Stimulated activated CD8-positive, alpha-beta memory T cell treated with anti-CD3 and anti-CD28 coated beads, Interleukin-4, amount 100 ng/mL, for 4 hours (primary cell): ENCODE measurements at places on chromosomes 13 and 19.

GRCh38 chr19:50628146-50628545, 11.5 kb downstream of the SYT3 start:
- no peak for DNase-seq

DNA sequence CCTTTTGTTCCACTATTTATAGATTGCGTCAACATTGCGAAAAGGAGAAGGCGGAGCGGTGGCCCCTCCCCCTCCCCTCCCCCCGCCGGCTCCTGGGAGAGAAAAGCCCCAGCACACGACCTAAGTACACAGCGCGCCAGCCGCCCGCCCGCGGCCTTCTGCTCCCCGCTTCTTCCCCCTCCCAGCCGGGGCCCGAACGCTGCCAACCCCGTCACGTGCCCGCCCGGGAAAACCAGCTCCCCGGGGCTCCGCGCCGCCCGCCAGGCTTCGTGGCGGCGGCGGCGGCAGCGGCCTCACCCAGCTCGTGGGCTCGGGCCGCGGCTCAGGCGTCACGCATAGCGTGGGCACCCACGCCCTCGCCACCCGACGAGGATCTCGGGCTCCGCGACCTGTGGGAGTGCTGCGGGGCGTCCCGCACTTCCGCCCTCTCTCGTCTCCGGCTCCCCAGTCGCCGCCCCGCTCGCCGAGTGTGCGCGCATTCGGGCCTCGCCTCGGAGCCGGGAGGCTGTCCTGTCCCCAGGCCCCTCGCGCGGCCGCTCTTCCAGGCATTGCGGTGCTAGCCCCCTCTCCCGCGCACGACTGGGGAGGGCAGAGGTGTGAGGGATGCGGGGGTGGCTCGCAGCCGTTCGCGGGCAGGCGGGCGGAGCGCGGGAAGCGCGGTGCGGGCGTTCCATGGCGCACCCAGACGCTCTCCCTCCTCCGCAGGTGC, 110.5 kb downstream of the KCNRG start:
- peak; percentile 72 for DNase-seq

GRCh38 chr13:27415116-27415515, 9.3 kb upstream of the GTF3A start:
- DNase-seq = no peak

- DNase-seq = no peak
Observed at GRCh38 chr13:96958286-96958891, 35.9 kb downstream of the OXGR1 start.

GRCh38 chr19:6455924-6456323, 3.7 kb downstream of the SLC25A23 start:
- no peak for DNase-seq

GRCh38 chr19:49570138-49570856, 10.1 kb downstream of the NOSIP start:
- DNase-seq = no peak

DNA sequence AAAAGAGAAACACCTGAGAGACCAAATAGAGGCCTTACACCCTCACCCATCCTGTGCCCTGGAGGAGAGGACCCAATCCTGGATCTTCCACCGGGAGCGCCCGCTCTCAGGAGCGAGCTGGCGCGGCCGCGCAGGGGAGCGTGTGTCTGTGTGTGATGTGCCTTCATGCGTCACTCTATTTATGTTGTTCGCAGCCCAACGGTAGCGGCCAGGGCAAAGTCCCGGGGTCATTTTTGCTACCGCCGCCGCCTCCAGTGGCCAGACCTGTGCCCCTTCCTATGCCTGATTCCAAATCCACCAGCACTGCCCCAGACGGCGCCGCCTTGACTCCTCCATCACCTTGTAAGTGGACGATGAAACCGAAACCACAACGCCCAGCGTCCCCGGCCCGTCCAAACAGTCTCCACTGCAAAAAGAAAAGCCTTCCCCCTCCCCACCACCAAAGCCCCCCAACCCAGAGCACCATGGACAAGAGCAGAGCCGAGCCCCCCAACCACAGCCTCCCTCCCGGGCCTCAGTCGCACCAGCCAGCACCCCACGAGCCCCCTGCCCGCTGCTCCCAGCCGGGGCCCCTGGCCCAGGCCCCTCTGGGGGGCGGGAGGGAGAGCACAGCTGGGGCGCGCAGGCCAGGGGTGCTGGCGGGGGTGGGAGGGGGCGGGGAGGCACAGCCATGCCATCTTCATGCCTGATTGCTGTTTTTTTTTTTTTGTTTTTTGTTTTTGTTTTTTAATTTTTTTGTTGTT, 14.7 kb downstream of the LYL1 start:
- no peak for DNase-seq

- DNase-seq = no peak
Observed at GRCh38 chr19:37983153-37983552, 76.1 kb downstream of the SIPA1L3 start.

- no peak for DNase-seq
Observed at GRCh38 chr13:74644229-74644628, 510.0 kb upstream of the KLF12 start.

DNA sequence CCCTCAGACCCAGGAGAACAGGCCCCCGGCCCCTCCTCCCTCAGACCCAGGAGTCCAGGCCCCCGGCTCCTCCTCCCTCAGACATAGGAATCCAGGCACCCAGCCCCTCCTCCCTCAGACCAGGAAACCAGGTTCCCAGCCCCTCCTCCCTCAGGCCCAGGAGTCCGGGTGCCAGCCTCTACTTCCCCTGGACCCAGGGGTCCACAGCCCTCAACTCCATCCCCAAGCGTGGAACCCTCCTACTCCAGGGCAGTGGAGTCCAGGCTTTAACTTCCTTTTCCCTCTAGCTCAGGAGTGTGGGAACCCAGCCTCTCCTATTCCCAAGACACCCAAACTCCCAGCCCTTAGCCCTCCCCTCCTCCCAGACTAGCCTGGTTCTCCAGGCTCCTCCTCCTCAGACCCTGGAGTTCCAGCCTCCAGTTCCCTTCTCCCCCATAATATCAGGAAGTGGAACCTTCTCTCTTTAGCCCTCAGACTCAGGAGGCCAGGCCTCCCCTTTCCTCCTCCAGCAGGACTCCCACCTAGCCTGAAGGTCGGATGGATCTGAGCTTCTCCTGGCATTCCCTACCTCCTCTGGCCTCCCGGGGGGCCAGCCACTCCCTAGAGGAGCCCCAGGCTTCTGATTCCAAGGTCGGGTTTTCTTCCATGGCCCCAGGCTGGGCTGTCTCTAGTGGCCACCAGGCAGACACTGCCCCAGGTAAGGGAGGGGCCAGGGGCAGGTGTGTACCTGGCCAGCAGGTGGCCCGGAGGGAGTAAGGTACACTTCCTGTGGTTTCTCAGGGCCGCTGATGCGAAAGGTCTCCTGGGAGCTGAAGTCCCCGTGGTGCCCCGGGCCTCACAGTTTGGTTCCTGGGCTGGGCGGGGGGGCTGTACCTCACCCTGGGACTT, at the start of gene TMC4:
Gene TMC4 (minus strand): TSS at position 690 of the 888 bp plus-strand sequence. CDS start 43 bp downstream, at position 647.
- no peak for DNase-seq

- no peak for DNase-seq
Observed at GRCh38 chr13:107266657-107267056, 698.7 kb upstream of the ARGLU1 start.

GRCh38 chr19:17125062-17125727, 49.6 kb downstream of the MYO9B start:
- no peak for DNase-seq

GRCh38 chr13:96308568-96308967, 218.7 kb downstream of the HS6ST3 start:
- DNase-seq = no peak

GRCh38 chr19:38691938-38692457, 44.5 kb downstream of the ACTN4 start:
- no peak for DNase-seq

GRCh38 chr19:41263042-41263849, 926 bp upstream of the HNRNPUL1 start:
- peak; percentile 54 for DNase-seq

DNA sequence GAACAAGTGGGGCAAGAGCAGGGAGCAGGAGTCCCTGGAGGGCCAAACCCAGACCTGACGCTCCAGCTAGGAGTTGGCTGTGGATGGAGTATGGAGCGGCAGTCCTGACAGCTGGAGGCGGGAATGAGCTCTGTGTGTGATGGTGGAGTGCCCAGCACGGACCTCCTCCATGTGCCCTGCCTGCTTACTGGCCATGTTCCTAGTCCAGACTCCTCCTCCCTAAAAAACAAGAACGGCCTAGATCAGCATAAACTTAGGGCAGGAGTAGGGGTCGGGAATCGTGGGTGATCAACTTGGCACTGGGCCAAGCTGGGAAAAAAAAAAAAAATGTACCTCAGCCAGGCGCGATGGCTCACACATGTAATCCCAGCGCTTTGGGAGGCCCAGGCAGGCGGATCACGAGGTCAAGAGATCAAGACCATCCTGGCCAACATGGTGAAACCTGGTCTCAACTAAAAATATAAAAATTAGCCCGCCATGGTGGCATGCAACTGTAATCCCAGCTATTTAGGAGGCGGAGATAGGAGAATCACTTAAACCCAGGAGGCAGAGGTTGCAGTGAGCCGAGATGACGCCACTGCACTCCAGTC, 29.5 kb downstream of the LTBP4 start:
- no peak for DNase-seq

DNA sequence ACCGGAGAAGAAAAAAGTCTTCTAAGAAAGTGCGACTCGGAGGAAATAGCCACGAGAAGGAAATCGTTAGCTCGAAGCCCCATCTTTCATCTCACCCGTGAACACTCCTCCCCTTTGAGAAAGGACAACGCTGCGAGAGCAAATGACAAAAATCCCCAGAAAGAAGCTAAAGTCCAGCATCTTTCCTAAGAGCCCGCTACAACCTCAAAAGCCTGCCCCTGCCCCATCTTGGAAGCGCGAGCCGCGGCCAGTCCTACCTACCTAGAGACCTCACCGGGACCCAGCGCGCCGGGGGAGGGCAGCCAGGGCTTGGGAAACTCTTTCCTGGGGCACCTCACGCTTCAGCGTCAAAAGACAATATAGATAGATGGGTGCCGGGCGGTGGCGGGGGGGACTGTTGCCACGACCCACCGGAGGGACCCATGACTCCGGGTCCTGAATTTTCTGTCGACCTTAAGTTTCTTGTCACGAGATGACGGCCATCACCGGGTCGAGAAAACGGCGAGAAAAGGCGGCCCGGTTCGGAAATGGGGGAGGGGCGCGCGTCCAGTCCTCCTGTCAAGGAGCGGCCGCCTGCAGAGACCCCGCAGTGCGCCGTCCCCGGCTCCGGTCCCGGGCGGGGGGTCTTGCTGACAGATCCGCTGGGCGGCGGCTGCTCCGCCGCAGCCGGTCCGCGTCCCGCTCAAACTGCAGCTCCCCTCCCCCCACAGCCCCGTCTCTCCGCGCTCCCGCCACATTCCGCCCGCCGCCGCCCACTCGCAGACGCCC, 65.9 kb downstream of the KCNRG start:
- peak; percentile 18 for DNase-seq

GRCh38 chr19:28424077-28424476, 788.9 kb downstream of the UQCRFS1 start:
- DNase-seq = no peak

DNA sequence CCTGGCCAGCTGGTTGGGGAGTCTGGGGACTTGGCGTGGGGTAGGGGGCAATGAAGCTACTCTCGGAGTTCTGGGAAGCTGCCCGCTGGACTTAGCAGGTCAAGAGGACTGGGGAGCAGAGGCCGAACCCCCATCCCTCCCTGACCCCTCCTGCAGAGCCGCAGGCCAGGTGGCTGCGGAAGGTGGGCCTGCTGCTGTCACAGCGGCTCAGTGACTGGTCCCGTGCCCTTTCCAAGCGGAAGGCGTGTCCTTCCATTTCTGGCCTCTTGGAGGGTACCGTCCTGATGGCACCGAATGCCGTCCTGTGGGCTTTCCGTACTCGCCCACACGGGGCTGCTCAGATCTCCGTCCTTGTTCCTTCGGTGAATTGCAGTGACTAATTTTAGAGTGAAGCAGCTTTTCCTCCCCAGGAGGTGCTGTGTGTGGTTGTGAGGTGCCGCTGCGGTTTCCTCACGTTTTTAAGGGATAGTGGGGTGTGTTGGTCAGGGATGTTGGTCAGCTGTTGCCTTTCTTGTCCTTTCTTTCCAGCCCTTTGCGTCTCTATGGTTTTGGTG, 20.8 kb downstream of the DOT1L start:
- DNase-seq = no peak

- DNase-seq = no peak
Observed at GRCh38 chr19:53877361-53877766, 4.6 kb upstream of the PRKCG start.

- DNase-seq = no peak
Observed at GRCh38 chr19:13622766-13623715, 116.8 kb upstream of the CACNA1A start.

DNA sequence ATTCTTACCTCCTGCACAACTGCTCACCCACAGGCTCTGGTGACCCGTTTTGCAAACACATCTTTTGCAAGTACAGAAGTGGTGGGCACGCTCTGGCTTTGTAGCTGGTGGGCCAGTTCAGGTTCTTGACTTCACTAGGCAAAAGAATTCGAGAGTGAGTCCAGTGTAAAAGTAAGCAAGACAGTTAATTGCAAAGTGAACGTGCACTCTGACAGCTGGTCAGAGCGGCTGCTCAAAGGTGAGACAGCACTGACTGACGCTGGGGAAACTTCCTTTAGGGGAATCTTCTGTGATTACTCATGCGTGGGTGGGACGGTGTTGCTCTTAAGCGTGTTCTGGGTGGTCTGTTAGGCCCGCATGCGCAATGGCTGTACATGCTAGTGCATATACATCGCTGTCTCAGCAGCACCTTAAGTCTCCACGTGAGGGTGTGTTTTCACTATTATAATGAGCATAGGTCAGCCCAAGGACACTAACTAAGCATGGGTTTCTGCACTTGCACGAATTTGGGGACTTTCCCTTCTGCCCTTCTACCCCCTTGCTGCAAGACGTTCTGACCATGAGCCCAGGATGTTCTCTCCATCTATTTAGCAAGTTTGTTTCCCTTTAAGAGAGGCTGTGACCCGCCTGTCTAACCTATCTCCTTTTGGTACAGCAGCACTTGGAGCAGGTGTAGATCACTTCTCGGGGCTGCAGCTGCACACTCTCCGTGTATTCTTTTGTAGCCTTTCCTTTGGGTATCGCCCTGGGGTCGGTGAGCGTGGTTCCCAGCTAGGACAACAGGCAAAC, 30.2 kb upstream of the CD33 start:
- no peak for DNase-seq

GRCh38 chr19:38303517-38304351, at the start of gene C19orf33:
Gene C19orf33, plus strand, starts transcription at chr19:38304251. Its CDS starts 11 bp downstream, at chr19:38304262.
- no peak for DNase-seq

GRCh38 chr13:109214393-109214792, 572.0 kb downstream of the IRS2 start:
- no peak for DNase-seq

DNA sequence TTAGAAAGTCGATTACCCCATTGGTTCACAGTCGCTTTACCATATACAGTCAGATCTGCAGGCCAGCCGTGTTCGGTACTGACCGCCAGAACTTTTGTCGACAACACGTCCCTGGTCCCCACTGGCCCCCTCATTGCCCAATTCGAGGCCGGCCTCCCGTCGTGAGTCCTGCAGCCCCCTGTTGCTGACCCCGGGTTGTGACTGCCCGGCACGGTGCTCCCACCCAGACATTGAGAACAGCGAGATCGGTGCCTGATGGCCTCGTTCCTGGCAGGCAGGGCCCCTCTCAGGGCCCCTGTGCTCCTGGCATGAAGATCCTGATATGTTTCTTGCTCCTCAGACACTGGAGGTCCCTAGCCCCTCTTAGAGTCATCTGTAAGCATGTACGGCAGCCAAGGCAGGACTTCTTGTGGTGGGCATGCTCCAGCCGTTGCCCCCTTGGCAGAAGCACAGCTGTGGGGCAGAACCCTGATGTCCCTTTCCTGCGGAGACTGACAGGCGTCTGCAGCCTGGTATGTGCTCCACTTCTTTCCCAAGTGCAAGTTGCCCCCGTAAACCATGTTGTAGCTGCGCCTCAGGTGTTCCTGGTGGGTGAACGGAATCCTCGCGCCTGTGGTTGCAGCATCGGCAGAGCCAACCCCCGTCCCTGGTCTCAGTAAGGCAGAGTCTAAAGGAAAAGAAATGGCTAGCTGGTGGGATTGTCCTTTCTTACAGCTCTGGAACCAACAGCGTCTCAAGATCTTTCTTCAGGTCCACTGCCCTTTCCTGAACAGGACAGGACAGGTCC, 123.2 kb upstream of the SPACA7 start:
- DNase-seq = no peak
